Fibroblast of pulmonary artery (primary cell): ENCODE measurements at places on chromosomes 6 and 20.
A peak's percentile ranks its signal among the peaks of the same experiment; 100 is the strongest.

DNA sequence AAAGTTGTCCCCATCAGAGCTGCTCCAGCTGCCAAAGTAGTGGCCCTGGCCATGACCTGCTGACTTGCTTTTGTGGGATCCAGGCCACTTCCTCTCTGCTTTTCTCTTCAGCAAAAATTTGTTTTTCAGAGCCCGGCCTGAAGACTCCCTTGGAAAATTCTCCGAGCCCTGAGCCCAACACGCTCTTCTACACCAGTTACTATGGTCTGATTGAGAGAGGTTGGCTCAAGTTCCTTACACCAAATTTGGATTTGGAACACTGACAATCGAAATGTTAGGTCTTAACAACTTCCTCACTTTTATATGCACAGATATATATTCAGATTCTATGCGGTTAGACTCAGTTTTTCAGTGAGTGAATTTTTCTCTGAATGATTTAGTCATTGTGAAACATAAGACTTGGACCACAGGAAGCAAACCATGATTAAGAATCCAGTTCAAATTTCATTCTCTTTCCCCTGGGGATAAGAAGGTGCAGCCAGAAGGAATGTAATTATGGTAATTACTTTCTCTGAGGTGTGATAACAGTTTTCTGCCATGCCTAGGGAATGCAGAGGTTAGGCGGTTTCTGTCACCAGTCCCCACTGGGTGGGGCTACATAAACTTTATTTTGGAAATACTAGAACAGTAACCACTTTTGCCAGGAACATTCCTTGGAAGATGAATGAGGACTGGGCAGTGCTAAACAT is 365.2 kb downstream of the SYNE1 start:
- peak; percentile 57 for DNase-seq

DNA sequence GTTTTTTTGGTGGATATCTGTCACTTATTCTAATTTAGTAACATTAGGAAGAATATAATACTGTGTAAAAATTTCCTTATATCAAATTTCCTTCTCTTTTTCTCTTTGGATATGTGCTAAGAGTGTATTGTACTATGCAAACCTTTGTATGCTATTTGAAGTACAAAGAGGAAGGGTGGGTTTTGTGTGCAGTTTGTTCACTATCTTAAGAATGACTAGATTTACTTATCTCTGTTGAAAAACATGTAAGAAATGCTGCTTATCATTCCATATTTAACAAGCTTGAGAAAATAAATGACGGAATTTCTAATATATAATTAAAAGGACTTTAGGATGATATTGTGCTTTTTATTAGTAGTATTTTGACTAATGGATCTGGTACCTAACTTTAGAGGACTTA is 13.1 kb downstream of the CD2AP start:
- DNase-seq: no peak

DNA sequence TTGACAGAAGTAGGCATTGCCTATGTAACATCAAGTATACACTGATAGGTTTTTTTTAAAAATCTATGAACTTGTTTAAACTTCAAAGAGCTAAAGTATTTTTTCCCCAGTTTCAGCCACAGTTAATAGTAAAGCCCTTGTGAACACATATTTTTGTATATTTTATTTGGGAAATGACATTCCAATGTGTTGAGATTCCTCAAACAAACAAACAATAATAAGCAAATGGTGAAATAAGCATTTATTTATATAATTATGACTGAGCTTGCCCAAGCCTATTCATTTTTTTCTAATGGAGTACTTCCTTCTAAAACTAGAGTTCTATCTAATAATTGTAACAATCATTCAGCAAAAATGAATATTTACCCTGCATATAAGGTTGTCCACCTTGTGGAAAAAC is 12.5 kb downstream of the SYCP2 start:
- no peak for DNase-seq

DNA sequence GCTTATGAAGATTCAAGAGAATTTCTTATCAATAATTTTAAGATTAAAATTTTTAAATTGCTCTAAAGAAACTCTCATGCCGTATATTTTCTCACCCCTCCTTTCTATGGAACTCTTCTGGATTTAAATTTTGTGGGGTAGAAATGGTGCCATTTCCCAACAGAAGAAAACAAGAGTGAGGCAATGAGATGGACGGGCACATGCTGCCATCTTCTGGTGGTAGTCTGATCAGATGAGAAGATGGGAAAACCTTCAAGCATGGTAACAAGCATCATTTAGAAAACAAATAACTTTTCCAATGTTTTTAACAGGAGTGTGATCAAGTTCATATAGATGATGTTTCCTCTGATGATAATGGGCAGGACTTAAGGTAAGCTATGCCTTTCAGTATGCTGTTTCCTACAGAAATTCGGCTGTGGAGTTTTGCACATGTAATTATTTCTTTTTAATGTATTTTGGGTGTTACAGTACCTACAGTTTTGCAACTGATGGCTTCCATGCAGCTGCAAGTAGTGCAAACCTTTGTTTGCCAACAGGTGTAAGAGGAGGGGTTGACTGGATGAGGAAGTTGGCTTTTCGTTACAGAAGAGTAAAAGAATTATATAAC is 271.4 kb downstream of the EYA4 start:
- DNase-seq: peak; percentile 76
